Mesothelial cell of epicardium (in vitro differentiated cells): ENCODE measurements at places on chromosomes 7 and 10.
A peak's percentile ranks its signal among the peaks of the same experiment; 100 is the strongest.

- peak; percentile 99 for DNase-seq
Observed at GRCh38 chr10:14837757-14838581, at the start of the genes CDNF, HSPA14 and MSANTD7. CDNF (minus strand) TSS chr10:14838037; CDS start chr10:14837946, 91 bp downstream. HSPA14 (plus strand) TSS chr10:14838306; CDS start chr10:14838403, 97 bp downstream. MSANTD7 (plus strand) TSS chr10:14838306; CDS start chr10:14842285, 3,979 bp downstream.

- no peak for DNase-seq
Observed at GRCh38 chr10:46560952-46561351, 4.5 kb upstream of the GPRIN2 start.

GRCh38 chr10:23453465-23453864, 14.6 kb downstream of the OTUD1 start:
- no peak for DNase-seq

GRCh38 chr10:96719850-96720421, 378 bp downstream of the PIK3AP1 start:
- peak; percentile 27 for DNase-seq

DNA sequence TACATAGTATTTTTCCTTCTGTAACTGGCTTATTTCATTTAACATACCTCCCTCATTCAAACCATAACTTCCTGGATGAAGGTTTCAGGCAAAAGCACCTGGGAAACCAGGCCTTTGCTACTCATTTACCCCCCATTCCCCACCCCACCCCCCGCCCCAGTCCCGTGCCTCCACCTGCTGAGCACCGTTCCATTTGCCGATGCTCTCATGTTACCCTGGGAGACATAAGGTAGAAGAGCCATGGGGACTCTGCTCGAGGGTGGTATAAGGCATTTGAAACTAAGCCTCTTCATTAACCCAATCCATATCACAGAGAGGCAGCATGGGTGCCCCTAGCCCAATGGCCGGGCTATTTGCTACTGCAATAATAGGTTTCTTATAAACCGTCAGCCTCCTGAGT, 22.2 kb upstream of the MCM10 start:
- no peak for DNase-seq

DNA sequence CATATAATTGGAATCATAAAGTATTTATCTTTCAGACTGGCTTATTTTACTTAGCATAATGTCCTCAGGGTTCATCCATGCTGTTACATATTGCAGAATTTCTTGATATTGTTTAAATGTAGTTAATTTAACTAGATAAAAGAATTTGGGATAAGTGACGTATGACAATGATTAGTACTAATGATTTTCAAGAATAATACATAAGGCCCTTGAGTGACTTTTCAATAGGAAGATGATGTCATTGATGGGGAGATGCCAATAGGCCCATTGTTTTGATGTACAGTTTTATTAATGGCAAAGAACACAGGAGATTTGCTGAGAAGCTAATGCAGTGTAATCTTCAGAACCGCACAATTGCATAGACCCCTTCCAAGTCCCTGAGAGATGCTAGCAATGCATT, 537.4 kb upstream of the PHF14 start:
- no peak for DNase-seq
